ENCODE measurements at places on chromosomes 7 and 10. TPM values are rescaled to one million over a fixed set of nuclear protein-coding genes. Genes with fewer than 3 reads are reported as not detected.
A peak's percentile ranks its signal among the peaks of the same experiment; 100 is the strongest.

GRCh38 chr10:48602401-48603135, 2.3 kb downstream of the ARHGAP22 start:
- DNase-seq: no peak
- H3K27ac ChIP-seq: no peak overlapping the region
- H3K36me3 ChIP-seq: no peaks in the 10 kb centered on the region
- H3K27me3 ChIP-seq: peaks cover 8% of the 10 kb centered on the region

Gene ZNF467
- 2.8 TPM for total RNA-seq

Gene JCAD
- 48.3 TPM for total RNA-seq

DNA sequence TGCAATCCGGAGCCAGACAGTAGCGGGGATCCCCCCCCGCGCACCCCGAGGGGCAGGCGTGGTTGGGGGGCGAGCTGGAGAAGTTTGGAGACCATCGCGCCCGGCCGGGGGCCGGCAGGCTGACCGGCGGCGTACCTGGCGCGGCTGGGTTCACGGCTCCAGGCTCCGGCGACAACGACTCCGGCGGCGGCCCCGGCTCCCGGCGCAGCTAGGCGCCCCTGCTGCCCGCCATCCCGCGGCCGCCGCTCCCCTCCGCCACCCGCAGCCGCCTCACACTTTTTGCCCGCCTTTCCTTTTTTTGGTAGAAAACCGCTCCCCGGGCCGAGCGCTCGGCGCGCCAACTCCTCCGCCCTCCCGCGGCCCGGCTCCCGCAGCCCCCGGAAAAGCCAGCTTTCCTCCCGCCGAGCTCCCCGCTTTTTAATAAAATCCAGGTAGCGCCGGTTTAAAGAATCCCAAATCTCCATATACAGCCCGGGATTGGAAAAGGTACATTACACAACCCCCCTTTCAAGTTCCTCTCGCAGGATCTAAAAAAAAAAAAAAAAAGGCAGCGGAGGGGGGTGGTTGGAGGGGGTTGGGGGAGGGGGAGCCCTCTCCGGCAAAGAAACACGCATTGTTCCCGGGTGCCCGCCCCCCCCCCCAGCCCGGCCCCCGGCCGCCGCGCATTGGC, at the start of gene TNRC18:
Gene TNRC18, minus strand, starts transcription at position 529 of the 670 bp plus-strand sequence. CDS start 2,588 bp downstream, outside the sequence.
- peaks cover 27% of the 10 kb centered on the region for H3K4me1 ChIP-seq
- H3K27ac ChIP-seq: peak within 1 kb of the TSS; percentile 99
- no peak for DNase-seq
- H3K36me3 ChIP-seq: peaks cover 41% of the 10 kb centered on the region

DNA sequence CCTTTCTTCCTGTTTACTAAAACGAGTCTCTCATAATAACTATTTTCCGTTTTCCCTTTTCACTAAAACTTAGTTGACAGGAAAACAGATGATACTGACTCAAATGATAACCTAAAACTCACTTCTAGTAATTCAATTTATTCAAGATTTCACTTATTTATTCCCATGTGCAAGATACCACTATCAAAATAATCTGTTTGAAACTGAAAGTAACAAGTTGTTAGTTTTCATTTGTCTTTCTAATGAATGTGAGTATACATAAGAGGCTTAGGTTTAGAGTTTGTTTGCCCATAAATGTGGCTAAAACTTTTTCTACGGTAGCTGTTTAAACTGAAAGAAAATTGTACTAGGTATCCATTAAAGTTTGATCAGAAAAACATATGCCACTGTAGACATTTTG, 314.9 kb upstream of the STEAP1 start:
- no peaks in the 10 kb centered on the region for H3K36me3 ChIP-seq
- no peaks in the 10 kb centered on the region for H3K27me3 ChIP-seq
- DNase-seq: no peak
- no peaks in the 10 kb centered on the region for H3K4me1 ChIP-seq

- no peaks in the 10 kb centered on the region for H3K36me3 ChIP-seq
- no peaks in the 10 kb centered on the region for H3K27me3 ChIP-seq
- H3K4me1 ChIP-seq: peaks cover 6% of the 10 kb centered on the region
- H3K27ac ChIP-seq: peak within 1 kb of the TSS; percentile 49
These were observed at the start of gene ANK3 for GRCh38 chr10:60389413-60390025. TSS of gene ANK3 (minus strand) at chr10:60389875. CDS start at chr10:60389538, 337 bp downstream.

GRCh38 chr7:92293896-92294590, 48.3 kb downstream of the ANKIB1 start:
- H3K27me3 ChIP-seq: no peaks in the 10 kb centered on the region
- H3K4me3 ChIP-seq: no peak overlapping the region
- H3K36me3 ChIP-seq: peaks cover 3% of the 10 kb centered on the region
- H3K27ac ChIP-seq: no peak overlapping the region
- H3K4me1 ChIP-seq: no peaks in the 10 kb centered on the region
- DNase-seq: no peak

DNA sequence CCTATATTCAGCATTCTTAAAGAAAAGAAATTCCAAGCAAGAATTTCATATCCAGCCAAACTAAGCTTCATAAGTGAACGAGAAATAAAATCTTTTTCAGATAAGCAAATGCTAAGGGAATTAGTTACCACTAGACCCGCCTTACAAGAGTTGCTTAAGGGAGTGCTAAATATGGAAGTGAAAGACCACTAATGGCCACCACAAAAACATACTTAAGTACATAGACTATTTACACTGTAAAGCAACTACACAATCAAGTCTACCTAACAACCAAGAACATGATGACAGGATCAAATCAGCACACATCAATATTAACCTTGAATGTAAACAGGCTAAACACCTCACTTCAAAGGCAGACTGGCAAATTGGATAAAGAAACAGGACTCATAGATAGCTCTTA, 42.2 kb upstream of the NME8 start:
- no peak for DNase-seq
- no peaks in the 10 kb centered on the region for H3K27me3 ChIP-seq
- peaks cover 6% of the 10 kb centered on the region for H3K4me1 ChIP-seq

Gene THNSL1
- total RNA-seq: 15.5 TPM

DNA sequence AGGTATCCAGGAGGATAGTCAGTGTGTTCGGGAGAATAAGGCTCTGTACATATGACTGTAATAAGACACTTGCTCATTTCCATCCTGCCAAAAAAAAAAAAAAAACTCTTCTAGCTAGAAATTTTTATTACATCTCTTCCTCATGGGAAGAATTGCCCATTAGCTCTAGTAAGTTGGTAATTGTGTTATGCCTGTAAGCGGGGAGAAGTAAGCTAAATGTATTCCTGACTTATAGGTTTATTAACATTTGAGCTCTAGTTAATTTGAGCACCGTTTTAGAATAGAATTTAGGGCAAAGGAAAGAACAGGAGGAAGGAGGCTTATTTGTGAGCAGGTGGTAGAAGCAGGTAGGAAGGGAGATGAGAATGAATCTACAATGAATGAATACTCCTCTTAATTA, 1210.6 kb downstream of the SORCS1 start:
- H3K27ac ChIP-seq: no peak overlapping the region
- H3K36me3 ChIP-seq: no peaks in the 10 kb centered on the region
- no peaks in the 10 kb centered on the region for H3K27me3 ChIP-seq
- no peaks in the 10 kb centered on the region for H3K4me1 ChIP-seq
- H3K4me3 ChIP-seq: no peak overlapping the region

- no peak overlapping the region for H3K27ac ChIP-seq
- H3K4me1 ChIP-seq: no peaks in the 10 kb centered on the region
- peak; percentile 11 for DNase-seq
- no peak overlapping the region for H3K4me3 ChIP-seq
These were observed 85.3 kb upstream of the CCDC6 start for GRCh38 chr10:59991661-59992060.

GRCh38 chr10:101829561-101830315, 11.5 kb upstream of the OGA start:
- H3K27me3 ChIP-seq: no peaks in the 10 kb centered on the region
- peaks cover 41% of the 10 kb centered on the region for H3K36me3 ChIP-seq
- peak overlapping the region; percentile 56 for H3K4me3 ChIP-seq
- peak overlapping the region; percentile 94 for H3K27ac ChIP-seq
